Fibroblast of villous mesenchyme (primary cell): ENCODE measurements at places on chromosomes 1 and 21.

DNA sequence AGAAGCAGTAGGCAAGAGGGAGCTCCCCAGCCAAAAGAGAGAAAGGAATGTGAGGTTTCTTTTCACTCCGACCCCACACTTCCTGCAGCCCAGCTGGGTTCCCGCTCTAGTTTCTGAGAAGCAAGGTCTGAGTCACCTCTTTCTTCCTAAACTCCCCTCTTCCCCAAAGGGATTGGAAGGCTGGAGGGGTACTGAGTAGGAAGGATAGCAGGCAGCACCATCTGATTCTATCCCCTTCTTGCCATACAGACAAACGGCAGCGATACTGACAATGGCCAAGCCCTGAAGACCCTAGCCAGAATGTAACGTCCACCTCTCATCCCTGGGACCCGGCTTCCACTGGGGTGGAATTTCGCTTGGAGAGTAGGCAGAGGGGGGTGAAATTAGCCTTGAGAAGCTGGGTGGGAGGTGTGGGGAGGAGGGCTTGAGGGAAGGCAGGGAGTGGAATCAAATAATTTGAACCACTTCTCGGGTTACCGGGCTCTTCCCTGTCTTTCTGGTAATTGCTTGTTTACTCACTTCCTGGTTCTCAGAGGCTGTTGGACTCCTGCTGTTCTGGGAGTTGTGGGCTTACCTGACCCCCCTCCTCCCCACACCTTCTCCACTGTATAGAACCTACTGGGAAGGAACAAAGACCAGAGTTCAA lies 13.2 kb downstream of the IER5 start:
- DNase-seq, result peak; percentile 64

DNA sequence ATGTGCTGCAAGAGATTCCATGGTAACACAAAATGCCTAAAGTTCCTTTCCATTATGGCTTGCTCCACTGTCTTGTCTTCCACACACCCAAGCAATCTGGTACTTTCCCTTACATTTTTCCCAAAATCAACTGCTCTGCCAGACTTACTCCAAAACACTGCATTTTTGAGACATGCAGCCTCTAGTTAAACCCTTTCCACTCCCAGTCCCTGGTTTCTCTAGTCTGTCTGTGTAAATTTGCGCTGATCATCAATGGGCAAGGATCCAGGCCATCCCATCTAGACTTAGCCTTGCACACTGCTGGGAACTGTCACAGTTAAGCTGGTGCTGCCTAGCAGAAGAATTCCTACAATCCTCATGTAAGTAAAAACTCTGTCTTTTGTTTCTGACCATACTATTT lies 47.8 kb downstream of the DAB1 start:
- DNase-seq, result no peak

DNA sequence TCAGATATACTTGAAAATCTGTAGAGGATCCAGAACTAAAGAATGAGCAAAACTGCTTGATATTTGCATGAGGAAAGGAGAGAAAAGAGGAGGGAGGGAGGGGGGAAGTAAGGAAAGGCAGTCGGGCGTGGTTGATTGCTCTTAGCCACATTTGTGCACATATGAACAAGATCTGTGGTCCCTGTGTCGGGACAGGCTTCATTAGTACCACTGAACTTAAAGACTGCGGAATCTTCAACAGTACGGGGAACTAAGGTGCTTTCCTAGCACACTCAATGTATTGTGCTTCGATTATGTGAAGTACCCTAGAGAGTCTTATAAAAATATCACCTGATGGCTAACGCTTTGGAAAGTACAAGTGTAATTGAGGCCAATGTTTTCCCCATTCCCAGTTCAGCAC lies 59.9 kb downstream of the ZBTB18 start:
- no peak for DNase-seq

- DNase-seq, result no peak
Observed at GRCh38 chr1:196063294-196063693, 544.9 kb downstream of the KCNT2 start.

DNA sequence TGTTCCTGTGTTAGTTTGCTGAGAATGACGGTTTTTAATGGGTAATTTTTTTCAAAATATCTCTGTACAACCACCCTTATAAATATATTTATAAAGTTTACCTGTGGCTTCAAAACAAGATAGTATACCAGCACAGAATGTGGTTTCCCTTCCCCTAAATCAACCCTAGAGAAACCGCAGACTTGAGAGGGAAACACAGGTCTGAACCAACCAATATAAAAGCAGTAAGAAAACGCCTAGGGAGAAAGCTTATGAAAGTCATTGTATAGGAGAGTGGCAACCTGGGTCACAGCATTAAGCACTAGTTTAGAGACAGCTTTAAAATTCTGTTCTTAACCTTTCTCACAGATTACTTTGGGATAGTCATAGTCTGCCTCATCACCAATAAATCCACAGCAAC lies 180.6 kb upstream of the LHX8 start:
- no peak for DNase-seq

DNA sequence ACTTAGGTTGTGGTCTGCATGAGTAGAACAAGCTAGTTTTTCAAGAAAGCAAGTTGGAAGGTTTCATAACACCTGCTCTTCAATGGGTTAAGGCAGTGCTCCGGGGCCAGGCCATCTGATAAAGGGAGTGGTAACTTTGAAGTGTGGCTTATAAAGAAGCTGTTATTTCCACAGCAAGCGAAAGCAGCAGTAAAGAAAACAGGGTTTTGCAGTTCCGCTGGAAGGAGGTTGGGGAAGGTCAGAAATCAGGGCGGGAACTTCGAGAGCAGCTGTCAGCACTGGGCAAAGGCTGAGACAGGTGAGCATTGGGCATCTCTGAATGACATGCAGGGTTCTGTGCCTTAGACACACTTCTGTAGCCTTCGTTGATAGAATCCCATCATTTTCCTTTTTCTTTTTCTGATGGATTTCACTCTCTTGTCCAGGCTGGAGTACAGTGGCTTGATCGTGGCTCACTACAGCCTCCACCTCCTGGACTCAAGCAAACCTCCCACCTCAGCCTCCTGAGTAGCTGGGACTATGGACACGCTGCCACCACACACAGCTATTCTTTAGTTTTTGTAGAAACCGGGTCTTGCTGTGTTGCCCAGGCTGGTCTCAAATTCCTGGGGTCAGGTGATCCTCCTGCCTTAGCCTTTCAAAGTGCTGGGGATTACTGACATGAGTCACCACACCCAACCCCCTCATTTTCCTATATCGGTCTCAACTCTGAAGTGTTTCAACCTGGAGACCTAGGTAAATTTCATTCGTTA lies 20.5 kb downstream of the TMEM51 start:
- DNase-seq, result peak; percentile 61

GRCh38 chr1:23367451-23367790 lies 2.2 kb downstream of the ZNF436 start:
- DNase-seq, result no peak

DNA sequence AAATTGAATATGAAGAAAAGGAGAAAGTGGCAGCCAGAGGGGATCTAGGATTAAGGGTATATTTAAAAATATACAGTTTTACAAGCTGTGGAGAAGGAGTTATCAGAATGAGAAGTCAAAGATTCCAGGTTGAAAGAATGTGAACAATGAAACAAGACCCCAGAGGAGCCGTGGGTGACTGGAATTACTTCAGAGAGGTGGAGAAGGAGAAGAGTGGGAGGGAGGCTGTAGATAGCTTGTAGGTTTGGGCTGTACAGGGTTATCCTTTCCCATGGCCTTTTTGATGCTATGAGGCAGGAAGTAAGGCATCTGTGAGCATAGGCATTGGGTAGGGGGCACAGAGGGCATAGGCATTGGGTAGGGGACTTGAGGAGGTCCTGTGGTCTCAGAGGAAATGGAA lies 5.2 kb upstream of the S100A11 start:
- no peak for DNase-seq

- peak; percentile 30 for DNase-seq
Observed at GRCh38 chr1:184199438-184200085, 148.0 kb downstream of the TSEN15 start.

DNA sequence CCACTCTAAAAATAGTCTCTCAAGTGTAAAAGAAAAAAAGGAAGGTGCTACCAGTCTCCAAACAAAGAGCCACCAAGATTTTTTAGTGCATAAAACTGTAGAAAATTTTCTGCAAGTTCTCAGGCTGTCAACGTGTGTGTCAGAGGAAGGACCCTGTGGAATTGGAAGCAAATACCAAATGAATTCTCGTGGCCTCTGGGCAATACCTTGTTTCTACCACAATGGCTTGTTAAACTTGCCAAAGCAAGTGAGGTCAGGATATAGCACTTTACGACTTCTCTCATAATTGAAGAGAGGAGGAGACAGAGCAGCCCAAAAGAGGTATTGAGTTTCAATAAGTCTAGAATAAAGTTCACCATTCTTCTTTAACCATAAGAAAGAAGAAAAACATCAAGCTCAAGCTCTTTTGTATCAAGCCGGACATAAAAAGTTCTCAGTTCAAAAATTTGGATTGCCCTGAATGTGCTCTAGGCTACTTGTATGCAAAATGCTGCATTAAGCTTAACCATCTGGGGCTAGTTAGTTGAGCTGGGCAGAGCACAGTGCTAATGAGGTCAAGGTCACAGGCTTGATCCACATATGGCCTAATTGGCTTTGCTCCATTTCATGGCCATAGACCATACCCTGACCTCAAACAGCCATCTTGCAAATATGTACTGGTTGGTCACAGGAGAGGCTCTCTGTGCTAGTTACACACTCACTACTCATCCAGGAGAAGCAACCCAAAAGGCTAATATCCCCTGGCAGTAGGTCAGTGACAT lies 60.5 kb downstream of the TBX15 start:
- DNase-seq, result no peak

GRCh38 chr1:56223968-56224367 lies 355.4 kb downstream of the PLPP3 start:
- DNase-seq, result no peak

- DNase-seq, result no peak
Observed at GRCh38 chr1:107870696-107871095, 94.3 kb downstream of the VAV3 start.

- DNase-seq, result no peak
Observed at GRCh38 chr1:44501047-44501890, 96.2 kb downstream of the RNF220 start.

DNA sequence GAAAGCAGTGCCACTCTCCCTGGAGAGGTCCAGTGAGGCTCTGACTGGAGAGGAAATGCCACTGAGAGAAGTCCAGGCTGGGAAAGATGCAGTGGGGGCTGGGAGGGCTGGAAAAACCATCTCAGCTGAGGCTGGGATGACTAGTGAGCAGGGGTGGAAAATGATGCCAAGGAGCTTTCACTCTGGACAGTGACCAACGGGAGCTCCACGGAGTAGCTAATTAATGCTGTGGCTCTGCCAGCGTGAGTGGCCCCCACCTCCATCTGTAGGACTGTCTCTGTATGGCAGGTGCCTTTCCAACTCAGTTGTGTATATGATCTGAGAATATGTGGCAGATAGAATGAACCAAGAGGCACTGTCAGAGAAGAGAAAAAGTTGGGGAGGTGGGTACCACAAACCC lies 86.7 kb downstream of the DDX20 start:
- DNase-seq, result no peak

GRCh38 chr1:193754732-193755427 lies 568.5 kb upstream of the B3GALT2 start:
- DNase-seq, result no peak

DNA sequence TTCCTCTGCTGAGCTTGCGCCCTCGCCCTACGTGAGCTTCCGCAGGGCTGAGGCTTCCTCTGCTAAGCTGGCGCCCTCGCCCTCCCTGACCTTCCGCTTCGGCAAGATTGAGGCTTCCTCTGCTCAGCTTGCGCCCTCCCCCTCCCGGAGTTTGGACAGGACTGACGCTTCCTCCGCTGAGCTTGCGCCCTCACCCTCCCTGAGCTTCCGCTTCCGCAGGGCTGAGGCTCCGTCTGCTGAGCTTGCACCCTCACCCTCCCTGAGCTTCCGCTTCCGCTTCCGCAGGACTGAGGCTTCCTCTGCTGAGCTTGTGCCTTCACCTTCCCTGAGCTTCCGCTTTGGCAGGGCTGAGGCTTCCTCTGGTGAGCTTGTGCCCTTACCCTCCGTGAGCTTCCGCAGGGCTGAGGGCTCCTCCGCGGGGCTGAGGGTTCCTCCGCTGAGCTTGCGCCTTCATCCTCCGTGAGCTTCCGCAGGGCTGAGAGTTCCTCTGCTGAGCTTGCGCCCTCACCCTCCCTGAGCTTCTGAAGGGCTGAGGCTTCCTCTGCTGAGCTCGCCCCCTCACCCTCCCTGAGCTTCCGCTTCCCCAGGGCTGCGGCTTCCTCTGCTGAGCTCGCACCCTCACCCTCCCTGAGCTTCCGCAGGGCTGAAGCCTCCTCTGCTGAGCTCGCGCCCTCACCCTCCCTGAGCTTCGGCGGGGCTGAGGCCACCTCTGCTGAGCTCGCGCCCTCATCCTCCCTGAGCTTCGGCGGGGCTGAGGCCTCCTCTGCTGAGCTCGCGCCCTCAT lies 753.6 kb upstream of the TPTE start:
- no peak for DNase-seq

DNA sequence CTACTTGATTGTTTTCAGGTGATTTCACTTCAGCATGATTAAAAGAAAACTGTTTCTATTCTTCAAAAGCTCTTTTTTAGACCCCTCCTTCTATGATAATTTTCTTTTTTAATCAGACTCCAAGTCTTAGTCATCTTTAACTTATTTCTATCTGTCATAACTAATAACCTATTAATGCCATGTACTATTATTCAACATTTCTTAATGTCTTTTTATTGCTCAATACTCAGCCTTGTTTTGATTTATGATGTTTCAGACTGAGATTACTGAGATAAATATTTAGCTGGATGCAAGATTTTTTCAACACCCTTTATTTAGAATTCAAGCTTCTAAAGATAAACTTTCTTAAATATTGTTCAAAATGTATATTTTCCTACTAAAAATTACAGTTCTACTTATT lies 53.6 kb downstream of the ATP6V1G3 start:
- DNase-seq, result no peak

- no peak for DNase-seq
Observed at GRCh38 chr1:160717306-160717705, 5.7 kb upstream of the CD48 start.

DNA sequence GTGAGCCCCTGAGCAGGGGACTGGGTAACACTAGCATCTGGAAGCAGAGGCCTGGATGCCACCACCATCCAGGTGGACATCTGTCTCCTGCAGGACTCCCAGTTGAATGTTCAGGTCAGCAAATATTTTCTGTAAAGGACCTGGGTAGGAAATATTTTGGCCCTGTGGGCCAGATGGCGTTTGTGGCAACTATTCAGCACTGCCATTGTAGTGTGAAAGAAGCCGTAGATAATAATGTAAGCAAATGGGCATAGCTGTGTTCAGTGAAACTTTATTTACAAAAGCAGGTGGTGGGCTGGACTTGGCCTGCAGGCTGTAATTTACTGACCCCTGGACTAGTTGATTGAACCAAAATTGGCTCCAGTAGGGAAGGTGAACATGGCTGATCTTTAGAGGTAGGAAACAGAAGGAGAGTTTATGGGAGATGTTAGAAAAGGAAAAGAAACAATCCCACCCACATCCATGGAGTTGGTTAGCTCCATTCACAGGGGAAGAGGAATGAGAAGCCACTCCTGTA lies 20.0 kb upstream of the CD101 start:
- DNase-seq, result no peak
